Cerebellar cortex (tissue), 1 donor: ENCODE measurements at places on chromosomes 7 and 10.

GRCh38 chr7:129684777-129685176 lies 73.3 kb downstream of the NRF1 start:
- DNase-seq, result no peak

DNA sequence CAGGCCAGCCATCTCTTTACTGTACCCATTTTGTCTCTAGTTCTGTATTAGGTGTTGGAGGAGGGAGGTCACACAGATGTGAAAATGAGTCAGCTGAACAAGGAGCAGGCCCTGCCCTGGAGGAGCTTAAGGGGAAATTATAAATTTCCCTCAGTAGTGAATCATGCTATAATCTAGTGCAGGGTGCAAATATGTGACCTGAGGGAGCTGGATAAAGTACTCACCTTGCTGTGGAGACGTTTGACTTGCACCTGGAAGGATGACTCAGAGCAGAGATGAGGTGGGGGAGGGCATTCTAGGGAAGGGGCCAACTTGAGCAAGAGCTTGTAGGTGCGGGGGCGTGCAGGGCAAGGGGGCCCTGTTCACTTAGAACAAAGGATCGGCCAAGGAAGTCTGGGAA lies 610.6 kb downstream of the SDK1 start:
- no peak for DNase-seq

DNA sequence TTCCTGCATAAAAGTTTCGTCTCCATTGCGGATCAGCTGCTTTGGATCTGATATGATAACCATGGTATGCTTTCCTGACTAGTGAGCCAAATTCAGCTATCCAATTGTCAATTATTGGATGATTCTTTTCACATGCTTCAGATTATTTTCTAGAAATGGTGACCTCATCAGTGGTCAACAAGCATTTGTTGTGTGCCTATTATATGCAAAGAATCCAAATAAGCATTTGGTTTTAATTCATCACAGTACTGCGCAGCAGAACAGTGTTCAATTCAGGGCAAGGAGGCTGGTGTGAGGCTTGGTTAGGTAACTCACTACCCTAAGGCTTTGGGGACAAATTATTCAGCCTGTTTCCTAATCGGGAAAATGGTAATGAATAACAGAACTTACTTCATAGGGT lies 200.5 kb downstream of the SKAP2 start:
- DNase-seq, result no peak

GRCh38 chr7:157235357-157236333 lies 96.9 kb downstream of the UBE3C start:
- no peak for DNase-seq
